ENCODE measurements at places on chromosomes 4 and X.

DNA sequence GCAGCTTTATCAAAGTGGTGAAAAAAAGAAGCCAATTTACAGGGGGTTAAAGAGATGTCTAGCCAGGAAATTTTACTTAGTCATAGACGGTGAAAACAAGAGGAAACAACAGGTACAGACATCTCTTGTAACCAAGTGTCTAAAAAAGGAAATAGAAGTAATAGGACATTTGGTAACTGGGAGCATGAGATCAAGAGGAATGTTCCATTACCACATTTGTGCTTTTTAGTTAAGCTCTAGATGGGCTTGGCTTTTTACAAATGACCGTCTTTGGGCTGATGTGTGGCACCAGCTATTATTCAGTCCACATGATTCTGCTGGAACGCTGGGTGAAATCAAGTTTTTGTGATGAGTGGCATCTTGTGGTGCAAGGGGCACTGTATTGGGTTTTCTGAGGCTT, 179.5 kb downstream of the SMIM20 start:
- no peak for DNase-seq

- DNase-seq = no peak
Observed at GRCh38 chr4:103915224-103915869, 195.6 kb upstream of the TACR3 start.

DNA sequence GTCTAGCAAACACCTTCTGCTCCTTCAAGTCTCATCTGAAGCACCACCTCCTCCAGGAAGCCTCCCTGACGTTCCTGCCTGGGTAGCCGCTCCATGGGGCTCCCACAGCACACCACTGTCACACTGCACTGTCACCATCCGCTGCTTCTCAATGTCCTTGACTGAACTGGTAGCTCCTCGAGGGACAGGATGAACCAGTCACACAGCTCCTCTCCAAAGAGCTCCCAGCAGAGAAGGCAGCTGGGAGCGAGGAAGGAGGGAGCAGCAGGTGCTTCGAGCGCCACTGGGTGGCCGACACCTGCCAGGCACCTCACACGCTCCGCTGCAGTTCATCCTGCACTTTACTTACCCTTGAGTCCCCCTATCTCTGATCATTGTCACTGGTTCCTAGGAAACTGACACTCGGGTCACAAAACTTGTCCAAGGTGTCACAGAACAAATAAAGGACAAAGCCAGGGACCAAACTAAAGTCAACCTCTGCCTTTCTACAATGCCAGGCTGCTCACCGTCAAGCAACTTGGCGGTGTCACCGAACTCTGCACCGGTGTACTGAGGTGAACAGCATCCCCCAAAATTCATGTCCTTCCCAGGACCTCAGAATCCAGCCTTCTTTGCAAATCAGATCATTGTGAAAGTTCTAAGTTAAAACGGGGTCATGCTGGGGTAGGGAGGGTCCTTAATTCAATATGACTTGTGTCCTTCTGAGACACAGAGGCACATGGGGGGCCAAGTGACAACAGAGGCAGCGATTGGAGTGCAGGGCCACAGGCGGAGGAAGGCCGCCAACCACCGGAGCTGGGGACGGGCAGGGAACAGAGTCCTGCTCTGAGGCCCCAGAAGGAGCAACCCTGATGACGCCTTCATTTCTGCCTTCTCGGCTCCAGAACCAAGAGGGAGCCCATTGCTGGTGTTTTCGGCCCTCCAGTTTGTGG, 5.5 kb upstream of the S100P start:
- no peak for DNase-seq

DNA sequence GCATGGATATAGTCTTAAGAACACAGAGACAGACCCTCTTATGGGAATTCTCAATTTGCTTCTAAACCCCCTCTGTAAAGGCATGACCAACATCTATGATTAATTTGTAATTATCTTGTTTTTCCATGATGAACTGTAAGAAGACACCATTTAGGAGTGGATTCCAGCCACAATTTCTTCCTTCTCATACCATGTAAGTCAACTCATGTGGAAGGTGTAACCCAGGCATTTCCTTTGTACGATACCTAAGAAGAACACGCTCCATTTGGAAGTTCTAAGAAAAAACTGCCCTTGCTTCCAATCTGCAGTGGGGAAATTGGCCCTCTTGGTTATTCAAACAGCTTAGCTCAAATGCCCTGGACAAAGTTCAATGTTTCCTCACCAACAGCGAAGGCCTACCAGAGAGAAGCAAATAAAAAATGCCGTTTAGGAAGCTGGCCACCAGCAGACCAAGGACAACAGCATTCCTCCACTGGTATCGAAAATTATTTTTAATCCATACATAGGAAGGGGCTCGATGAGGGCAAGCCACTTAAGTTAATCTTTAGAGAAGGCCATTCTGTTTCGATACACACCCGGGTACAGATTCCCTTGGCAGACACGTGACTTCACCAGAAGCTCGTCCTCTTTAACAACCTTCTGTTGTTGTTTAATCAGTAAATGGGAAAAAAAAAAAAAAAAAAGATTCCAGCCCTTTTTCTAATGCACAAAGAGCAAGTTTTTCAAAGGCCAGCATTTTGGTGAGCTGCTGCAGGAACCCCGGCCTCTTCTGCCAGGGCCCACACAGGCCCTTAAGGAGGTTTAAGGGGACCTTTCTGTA, 2.6 kb downstream of the DHRSX start:
- no peak for DNase-seq

DNA sequence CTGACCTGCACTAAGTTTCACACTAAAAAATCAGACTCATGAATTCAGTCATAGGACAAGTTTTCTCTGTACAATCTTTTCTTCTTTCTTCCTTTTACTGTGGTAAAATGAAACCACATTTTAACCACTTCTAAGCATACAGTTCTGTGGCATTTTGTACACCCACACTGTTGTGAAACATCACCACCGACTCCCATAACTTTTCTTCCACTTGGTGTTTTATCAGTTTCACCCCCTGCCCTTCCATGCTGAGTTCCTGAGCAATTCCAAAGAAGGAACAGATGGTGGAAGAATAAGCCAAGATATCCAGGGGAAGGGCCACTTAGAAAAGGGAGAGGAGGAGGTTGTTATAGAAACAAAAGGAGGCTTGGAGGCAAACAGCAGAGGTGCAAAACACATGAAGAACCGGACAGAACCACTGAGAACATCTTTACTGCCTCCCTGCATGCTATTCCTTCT, 22.6 kb downstream of the SLC25A4 start:
- no peak for DNase-seq

- DNase-seq = no peak
Observed at GRCh38 chr4:119040261-119040660, 95.4 kb upstream of the MYOZ2 start.

DNA sequence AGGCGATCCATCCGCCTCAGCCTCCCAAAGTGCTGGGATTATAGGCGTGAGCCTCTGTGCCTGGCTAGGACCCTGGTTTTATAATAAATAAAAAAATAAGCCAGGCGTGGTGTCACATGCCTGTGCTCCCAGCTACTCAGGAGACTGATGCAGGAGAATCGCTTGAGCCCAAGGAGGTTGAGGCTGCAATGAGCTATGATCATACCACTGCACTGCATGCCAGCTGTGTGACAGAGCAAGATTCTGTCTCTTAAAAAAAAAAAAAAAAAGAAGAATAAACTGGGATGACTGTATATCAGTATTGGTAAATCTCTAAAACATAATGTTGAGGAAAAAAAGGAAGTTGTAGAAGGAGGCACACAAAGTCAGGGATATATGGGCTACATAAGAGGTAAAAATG, 45.7 kb upstream of the SLC34A2 start:
- no peak for DNase-seq

- no peak for DNase-seq
Observed at GRCh38 chrX:153624196-153625091, 22.6 kb upstream of the DUSP9 start.

DNA sequence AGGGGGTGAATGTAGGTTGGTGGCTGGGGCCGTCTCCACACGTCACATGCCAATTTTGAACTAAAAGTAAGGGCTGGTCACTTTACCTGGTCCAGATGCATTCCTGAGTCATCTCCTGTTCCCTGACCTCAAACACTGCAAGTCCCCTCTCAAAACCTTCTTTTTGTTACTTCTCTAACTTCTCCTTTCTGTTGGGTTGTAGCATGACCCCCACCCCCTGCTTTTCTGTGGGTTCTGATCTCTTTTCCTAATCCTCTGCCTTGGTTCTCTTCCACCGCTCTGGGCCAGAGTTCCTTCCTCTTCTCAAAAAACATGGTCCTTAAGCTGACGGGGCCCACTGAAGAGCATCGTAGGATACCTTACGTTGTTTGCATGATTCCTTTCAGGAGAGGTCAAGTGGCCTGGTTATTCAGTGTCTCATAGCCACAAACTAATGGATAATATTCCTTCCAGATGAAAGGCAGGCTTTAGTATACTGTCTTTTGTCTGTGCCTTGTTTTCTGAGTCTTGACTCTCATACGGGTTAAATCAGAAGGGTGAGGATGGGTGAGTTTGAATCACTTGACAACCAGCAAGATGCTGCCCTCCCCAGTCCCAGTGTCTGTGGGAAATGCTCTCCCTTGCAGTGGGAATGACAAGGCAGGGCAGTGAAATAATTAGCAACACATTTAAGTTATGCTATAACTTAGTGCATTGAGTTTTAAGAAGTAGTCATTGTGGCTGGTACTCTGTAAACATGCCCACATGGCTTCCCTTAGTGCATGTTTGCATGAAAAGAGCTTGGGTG, 15.1 kb downstream of the SMS start:
- DNase-seq = no peak

- DNase-seq = no peak
Observed at GRCh38 chr4:124970011-124970410, 257.5 kb upstream of the ANKRD50 start.

DNA sequence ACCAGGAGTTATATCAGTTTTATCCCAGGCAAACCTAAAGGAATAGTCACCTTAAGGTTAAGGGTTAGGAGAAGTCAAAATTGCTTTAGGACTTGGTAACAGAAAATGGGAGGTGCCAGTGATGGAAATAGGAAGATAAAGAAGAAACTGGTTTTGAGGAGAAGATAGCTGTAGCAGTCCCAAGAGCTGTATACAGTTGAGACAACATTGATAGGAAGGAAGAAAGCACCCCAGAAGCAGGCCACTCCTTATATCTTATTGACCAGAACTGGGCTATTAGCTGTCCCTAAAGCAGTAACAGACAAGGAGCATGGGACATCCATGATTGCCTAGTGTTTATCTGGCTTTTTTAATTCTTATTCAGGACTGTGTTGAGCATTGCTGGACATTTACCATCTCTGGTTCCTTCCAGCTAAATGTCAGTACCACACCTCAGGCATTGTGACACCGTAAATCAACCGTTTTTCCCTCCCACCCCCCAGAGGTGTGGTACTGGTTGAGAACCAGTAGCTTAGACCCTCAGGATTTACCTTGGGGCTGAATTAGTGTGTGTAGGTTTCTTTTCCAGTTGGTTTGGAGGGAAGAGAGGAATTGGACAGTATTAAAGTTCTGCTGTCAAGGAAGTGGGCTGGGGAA, 2.0 kb upstream of the PGRMC2 start:
- no peak for DNase-seq

- no peak for DNase-seq
Observed at GRCh38 chr4:1490654-1491327, 84.5 kb upstream of the NKX1-1 start.

GRCh38 chr4:183261953-183262775, 57.9 kb downstream of the CLDN22 start:
- DNase-seq = peak; percentile 57

DNA sequence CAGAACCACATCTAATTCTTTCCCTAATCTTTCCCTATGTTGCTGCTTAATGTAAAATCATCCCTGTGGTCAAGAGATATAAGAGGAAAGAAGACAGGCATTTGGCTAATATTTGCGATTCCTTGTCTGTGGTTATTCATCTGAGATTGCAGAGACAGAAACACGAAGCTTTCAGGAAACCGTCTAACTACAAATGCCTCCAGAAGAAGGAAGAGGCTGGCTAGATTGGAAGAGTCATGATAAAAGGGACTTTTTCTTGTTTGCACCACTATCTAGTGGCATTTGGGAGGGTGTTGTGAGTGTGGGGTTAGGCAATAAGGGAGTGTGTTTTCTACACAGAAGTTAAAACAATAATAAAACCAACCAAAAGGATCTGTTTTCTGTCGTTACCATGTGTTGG, 43.9 kb downstream of the TMEM154 start:
- no peak for DNase-seq

DNA sequence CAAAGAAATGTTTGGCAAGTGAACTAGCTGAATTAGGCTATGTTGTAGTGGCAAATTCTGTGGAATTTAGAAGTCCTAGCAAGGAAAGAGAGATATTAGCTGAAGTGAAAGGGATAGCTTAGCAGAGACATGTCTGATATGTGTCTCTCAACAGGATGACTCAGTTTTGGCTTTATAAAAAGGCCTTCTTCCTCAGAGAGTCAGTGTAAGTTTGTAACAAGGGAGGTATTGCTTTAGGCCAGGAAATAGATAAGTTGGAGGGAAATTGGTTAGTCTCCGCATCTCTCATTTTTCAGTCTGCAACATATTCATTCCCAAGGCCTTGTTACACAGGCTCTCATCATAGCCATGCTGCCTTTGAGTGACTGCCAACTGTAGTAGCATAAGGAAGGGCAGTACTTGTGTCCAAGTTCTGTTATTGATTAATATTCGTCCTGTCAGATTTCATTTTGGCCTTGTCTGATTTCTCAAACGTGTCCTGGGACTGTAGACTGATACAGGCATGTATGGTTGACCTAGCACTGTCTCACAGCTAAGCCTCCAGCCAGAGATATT, 4.0 kb downstream of the TMEM164 start:
- DNase-seq = no peak

DNA sequence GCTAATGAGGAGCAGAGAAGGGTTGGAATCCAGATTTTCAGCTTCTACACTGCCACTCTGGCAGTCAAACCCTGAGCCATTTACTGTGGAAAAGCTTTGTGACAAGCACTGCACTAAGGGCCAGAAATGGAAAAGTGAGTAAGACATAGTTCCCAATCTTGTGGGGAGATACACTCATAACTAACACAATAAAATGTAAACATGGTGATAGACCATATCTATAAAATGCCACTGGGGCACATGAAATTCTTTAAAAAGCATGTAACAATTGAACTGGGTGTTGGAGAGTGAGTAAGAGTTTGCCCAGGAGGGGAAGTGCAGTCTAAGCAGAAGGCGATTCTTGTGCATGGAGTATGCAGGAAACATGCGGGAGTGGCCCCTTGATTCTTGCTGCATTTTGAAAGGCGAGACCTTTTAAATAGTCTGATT, 32.0 kb upstream of the ANXA5 start:
- no peak for DNase-seq

DNA sequence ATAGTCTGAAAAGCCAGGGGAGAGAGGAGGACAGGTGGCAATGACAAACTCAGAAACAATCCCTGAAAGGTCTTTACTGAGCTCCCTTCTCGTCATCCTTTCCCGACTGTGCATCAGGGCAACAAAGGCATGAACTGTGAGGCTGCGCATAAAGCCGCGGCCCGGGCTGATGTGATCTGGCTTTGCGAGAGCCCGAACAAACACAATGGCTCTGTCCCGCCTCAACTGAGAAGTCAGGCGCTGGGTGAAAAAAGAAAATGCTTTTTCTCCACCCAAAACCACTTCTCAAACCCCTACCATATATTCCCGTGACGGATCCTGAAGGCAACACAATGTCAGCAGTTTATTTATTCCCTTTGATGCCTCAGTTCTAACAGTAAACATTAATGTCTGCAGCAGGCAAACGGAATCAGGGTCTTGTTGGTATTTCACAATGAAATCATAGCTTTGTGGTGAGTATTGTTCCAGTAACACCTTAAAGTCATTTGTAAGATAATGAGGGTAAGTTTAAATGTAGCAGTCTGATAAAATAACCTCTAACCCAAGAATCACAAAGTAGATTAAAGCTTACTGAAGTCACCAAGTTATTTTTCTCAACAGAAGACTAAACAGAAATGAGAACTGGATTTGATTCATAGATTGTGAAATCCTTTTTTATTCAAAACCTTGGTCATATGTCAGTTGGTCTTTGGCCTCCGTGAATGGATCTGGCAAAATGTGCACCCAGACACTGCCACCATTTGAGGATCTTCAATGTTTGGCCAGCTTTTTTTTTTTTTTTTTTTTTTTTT, 67.4 kb downstream of the APBB2 start:
- no peak for DNase-seq

All from activated T-cell treated with anti-CD3 and anti-CD28 coated beads for 1 hour (primary cell).